Osteoblast (primary cell): ENCODE measurements at places on chromosomes 5 and 9. TPM values are rescaled to one million over a fixed set of nuclear protein-coding genes. Genes with fewer than 3 reads are reported as not detected.
A peak's percentile ranks its signal among the peaks of the same experiment; 100 is the strongest.

GRCh38 chr9:79489261-79490000 is 82.3 kb upstream of the TLE4 start:
- H3K27me3 ChIP-seq = no peaks in the 10 kb centered on the region
- no peaks in the 10 kb centered on the region for H3K36me3 ChIP-seq
- H3K4me1 ChIP-seq = peaks cover 15% of the 10 kb centered on the region
- peak overlapping the region; percentile 17 for H3K4me3 ChIP-seq
- DNase-seq = peak; percentile 76

Gene ADAMTSL1
- 54.3 and 70.1 TPM in 2 replicates for total RNA-seq

DNA sequence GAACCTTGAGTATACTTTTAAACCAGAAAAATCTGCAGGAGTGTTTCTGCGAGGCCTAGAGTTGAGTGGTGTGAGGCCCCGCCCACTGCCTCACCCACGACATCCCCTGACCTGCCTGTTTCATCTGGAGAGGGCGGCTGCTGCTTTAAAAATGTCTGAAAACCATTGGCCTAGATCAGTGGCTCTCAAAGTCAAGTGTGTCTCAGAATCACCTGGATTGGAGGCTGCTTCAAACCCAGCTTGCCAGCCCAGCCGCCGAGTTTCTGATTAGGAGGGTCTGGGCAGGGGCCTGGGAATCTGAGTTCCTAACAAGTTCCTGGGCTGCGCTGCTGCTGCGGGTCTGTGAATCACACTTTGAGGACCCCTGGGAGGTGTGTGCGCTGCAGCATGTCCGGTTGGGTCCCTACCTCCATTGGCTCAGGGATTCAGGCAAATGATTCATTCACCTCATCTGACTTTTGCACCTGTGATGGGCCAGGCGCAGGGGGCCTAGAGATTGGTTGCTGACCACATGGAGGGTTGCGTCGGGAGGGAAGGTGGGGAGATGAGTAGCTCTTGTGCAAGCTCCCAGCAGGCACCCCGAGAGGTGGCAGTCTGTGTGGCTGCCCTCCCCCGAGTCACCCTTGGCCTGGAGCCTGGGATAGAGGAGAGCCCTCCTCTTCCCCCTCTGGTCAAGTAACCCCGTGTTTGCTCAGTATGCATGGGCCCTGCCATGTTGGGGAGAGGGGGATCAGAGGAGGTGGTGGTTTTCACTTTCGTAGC is 27.6 kb upstream of the HMCN2 start:
- H3K27me3 ChIP-seq = no peaks in the 10 kb centered on the region
- H3K27ac ChIP-seq = no peak overlapping the region
- DNase-seq = no peak
- H3K4me3 ChIP-seq = no peak overlapping the region
- peaks cover 11% of the 10 kb centered on the region for H3K36me3 ChIP-seq

GRCh38 chr9:34653151-34654072 is 1.4 kb downstream of the IL11RA start:
- peak; percentile 90 for DNase-seq
- peak overlapping the region; percentile 69 for H3K4me3 ChIP-seq
- H3K27ac ChIP-seq = peak overlapping the region; percentile 64
- peaks cover 15% of the 10 kb centered on the region for H3K36me3 ChIP-seq
- no peaks in the 10 kb centered on the region for H3K27me3 ChIP-seq

Gene NSG2
- not detected in 2 replicates for total RNA-seq

DNA sequence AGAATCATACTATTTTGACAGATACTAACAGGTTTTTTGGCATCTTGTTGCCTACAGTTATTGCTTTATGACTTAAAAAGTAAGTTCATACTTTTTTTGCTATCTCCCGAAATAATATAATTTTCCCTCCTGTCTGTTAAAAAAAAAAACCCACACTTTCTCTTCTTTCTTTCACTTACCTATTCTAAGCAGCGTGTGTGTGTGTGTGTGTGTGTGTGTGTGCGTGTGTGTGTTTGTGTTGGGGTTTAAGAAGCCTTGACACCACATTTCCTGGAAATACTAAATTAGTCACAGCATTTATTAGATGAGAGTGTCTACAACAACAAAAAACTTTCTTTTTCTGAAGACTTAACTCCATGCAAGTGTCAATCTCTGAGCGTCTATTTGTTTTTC is 12.4 kb downstream of the TNFAIP8 start:
- no peak overlapping the region for H3K27ac ChIP-seq
- H3K4me1 ChIP-seq = peaks cover 39% of the 10 kb centered on the region
- no peaks in the 10 kb centered on the region for H3K36me3 ChIP-seq

GRCh38 chr5:68544648-68545552 is 329.3 kb downstream of the PIK3R1 start:
- H3K4me1 ChIP-seq = peaks cover 19% of the 10 kb centered on the region
- peak; percentile 47 for DNase-seq
- H3K27ac ChIP-seq = no peak overlapping the region
- peaks cover 14% of the 10 kb centered on the region for H3K27me3 ChIP-seq
- H3K4me3 ChIP-seq = no peak overlapping the region
- no peaks in the 10 kb centered on the region for H3K36me3 ChIP-seq
